ENCODE measurements at places on chromosomes 7 and 10. TPM values are rescaled to one million over a fixed set of nuclear protein-coding genes. Genes with fewer than 3 reads are reported as not detected.

The JMJD1C gene
- 41.6 TPM for total RNA-seq

The HOXA10 gene
- not detected for total RNA-seq

The DIP2C gene
- total RNA-seq: 14.9 TPM

The NUPR2 gene
- not detected for total RNA-seq

DNA sequence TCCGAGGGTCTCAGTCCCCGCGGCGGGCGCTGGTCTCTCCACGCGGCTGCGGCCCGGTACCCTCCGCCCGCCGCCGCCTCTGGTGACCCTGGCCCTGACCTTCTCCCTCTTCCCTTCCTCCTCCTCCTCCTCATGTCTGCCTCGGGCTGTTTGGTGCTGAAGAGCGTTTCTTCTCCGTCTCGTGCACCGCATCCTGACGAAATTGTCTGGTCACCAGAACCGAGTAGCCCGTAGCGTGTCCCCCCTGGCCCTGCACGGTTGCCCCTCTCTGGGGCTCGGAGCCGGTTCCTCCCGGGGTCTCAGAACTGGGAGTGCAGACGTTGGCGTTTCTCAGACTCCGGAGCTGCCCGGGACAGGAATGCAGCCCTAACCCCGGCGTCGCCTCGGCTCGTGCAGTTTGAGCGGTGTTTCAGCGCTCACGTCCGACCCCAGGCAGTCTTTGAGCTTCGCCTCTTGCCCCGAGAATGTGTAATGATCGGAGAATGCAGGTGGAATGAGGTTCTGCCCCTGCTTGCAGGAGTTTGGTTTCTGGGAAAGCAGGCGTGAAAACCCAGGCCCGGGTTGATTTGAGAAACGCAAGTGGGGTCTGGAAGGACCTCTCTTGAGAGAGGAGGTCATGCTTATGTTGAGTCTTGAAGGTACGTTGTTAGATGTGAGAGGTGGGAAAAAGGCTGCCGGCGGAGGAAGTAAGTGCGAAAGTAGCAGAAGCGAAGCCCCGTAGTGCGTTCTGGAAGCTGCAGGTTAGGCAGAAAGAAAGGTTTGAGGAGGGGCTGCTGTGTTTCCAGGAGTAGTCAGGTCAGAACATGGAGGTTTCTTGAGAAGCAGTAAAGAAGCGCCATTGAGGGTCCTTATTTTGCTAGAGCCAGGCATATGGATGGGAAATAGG lies 743 bp downstream of the RBM17 start:
- no peak for DNase-seq
- peaks cover 60% of the 10 kb centered on the region for H3K4me1 ChIP-seq
- H3K4me3 ChIP-seq: peak overlapping the region; percentile 83
- H3K27me3 ChIP-seq: no peaks in the 10 kb centered on the region

GRCh38 chr7:137888241-137888640 lies 41.5 kb upstream of the DGKI start:
- H3K36me3 ChIP-seq: no peaks in the 10 kb centered on the region
- H3K4me1 ChIP-seq: peaks cover 29% of the 10 kb centered on the region
- H3K27me3 ChIP-seq: no peaks in the 10 kb centered on the region
- no peak overlapping the region for H3K27ac ChIP-seq

DNA sequence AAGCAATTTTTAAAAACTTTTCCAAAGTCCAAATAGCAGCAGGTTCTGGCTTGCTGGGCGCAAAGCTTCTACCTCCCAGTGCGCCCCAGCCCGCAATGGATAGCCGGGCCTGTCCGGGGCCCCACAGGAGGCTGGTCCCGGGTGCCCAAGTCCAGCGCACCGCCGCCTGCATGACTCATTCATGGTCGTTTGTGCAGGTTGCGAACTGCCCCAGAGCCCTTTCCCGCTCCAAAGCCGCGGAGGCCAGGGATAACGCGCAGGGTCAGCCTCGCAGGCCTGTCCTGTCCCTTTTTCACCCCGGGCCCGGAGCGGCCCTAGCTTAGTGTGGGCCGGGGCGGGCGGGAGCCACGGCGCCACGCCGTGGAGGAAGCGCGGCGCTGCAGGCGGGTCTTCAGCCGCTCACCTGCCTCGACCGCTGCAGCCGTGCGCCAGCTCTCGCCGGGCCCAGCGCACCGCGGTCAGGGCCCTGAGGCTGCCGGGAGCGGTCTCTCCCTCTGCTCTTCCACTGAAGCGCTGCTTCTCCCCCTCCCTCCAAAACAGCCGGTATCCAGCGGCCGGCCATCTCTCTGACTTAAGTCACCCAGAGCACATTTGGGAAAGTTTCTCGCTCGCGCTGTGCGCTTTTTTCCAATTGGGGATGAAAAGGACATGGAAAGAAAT lies 1.7 kb upstream of the EGR2 start:
- peaks cover 68% of the 10 kb centered on the region for H3K27me3 ChIP-seq
- peaks cover 31% of the 10 kb centered on the region for H3K4me1 ChIP-seq
- DNase-seq: no peak

DNA sequence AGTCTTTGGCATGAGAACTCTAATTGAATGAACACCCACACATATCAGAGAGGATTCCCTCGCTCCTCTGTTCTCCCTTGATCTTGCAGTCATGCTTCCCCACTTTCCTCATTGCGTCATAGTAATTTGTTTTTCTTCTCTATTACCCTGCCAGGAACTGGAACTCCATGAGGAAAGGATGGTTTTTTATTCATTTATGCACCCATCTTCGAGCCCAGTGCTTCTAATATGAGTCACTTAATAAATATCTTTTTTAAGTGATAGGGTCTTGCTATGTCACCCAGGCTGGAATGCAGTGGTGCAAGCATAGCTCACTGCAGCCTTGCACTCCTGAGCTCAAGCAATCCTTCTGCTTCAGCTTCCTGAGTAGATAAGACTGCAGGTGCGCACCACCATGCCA lies 83.5 kb downstream of the OTUD1 start:
- H3K27ac ChIP-seq: no peak overlapping the region
- no peak overlapping the region for H3K4me3 ChIP-seq
- no peaks in the 10 kb centered on the region for H3K36me3 ChIP-seq
- H3K27me3 ChIP-seq: no peaks in the 10 kb centered on the region

- no peak overlapping the region for H3K27ac ChIP-seq
- DNase-seq: no peak
- H3K4me3 ChIP-seq: no peak overlapping the region
- H3K27me3 ChIP-seq: peaks cover 27% of the 10 kb centered on the region
- H3K4me1 ChIP-seq: peaks cover 10% of the 10 kb centered on the region
Observed at GRCh38 chr10:48527756-48528155, 77.1 kb downstream of the ARHGAP22 start.

All from esophagus squamous epithelium (tissue), 5 donors.